ENCODE measurements at places on chromosomes 11 and 22. TPM values are rescaled to one million over a fixed set of nuclear protein-coding genes. Genes with fewer than 3 reads are reported as not detected.

The RIMBP3B gene
- total RNA-seq, result 0.02 TPM

The PMM1 gene
- 13.4 TPM for total RNA-seq

The GLYAT gene
- not detected for total RNA-seq

The VSIG10L2 gene
- total RNA-seq, result not detected

The TP53AIP1 gene
- total RNA-seq, result not detected

The LRRC32 gene
- total RNA-seq, result not detected

The FXYD2 gene
- not detected for total RNA-seq

The OTUB1 gene
- total RNA-seq, result 62.8 TPM

The BAIAP2L2 gene
- total RNA-seq, result not detected

The HBB gene
- not detected for total RNA-seq

The CNTN5 gene
- 0.57 TPM for total RNA-seq

The NUP160 gene
- 28.2 TPM for total RNA-seq

The SLC25A45 gene
- 1.1 TPM for total RNA-seq

The OR4S1 gene
- not detected for total RNA-seq

The CEP126 gene
- total RNA-seq, result 0.86 TPM

The TECTA gene
- total RNA-seq, result 0.32 TPM

The ALDH3B1 gene
- total RNA-seq, result 16.8 TPM

The ALKBH3 gene
- 67.3 TPM for total RNA-seq

The TMEM80 gene
- 7.9 TPM for total RNA-seq

The TRIM48 gene
- total RNA-seq, result not detected
